Stimulated activated CD4-positive, alpha-beta T cell treated with anti-CD3 and anti-CD28 coated beads, Interleukin-4, amount 100 ng/mL, for 24 hours (primary cell): ENCODE measurements at places on chromosomes 2 and 18.

DNA sequence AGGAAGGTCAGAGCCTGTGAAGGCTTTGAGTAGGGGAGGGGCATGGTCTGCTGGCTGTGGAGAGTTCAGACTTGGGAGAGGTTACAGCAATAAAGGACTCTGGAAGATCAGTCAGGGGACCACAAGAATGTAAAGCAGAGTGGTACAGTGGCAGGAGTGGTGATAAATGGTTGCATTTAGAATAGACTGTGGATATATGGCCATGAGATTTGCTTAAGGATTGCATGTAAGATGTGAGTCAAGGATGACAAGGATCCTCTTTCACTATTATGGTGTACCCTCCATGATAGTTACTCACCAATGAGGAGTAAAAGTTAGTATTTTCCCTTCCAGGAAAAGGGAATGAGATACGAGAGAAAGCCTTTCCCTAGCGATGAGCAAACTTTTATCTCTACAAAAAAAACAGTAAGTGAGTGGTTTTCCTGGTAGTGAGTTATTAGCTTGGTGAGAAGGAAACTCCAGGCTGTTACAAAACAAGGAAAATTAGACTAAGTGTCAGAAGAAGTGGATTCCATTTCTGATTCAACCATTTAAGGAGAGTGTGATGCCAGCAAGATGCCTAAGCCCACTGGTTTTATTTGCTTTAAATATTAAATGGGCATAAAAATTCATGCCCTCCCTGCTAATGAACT lies 818.0 kb upstream of the ACVR2A start:
- no peak for DNase-seq

DNA sequence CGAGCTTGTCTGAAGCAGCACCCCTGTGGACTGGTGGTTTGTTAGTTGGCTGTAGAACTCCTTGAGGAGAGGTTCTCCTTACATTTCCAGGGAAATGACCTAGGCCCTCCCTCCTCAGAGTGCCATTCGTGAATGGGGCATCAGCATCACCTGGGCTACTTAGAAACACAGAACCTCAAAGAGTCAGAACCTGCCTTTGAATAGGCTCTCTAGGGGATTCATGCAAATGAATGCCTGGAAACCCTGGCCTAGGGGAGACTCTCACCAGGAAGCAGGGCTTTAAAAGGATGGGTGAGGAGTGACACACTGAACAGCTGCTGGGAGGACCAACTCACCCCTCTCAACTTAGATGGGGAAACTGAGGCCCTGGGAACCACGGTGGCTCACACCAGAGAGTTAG lies 2.1 kb upstream of the MOCOS start:
- DNase-seq, result no peak

DNA sequence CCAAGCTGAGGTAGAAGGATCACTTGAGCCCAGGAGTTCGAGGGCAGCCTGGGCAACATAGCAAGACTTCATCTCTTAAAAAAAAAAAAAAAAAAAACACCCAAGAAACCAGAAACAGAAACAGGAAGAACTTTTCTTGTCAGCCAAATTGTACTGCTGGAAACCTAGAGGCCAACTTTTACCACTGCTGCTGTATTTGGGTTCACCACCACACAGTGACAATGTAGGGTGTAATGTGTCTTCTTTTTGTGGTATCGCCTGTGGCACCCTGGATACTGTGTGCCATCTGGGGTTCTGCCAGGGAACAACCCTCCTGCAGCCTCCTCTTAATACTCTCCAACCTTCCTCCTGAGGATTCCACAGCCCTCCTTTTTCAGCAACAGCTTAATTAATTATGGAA lies 72.6 kb downstream of the STK39 start:
- DNase-seq, result no peak

- no peak for DNase-seq
These were observed 330.5 kb downstream of the FIGN start for GRCh38 chr2:163405298-163405697.

DNA sequence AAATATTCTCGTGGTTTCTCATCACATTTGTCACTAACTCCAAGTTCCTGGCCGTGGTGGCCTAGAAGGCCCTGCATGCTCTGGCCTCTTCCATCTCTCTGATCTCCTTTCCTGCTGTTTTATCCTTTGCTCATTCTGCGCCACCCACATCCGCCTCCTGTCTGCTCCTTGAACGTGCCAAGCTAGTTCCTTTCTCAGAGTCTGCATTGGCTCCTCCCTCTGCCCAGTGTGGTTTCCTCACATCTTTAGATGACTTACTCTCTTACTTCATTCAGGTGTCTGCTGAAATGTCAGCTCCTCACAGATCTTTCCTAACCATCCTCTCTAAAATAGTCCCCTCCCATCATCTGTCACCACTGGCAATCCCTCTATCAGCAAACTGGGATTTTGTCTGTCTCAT lies 158.6 kb upstream of the RBMS1 start:
- DNase-seq, result peak; percentile 60

- DNase-seq, result no peak
These were observed 979 bp downstream of the LONRF2 start for GRCh38 chr2:100321179-100321865.

GRCh38 chr2:191465766-191466420 lies 212.0 kb upstream of the NABP1 start:
- DNase-seq, result no peak
